ENCODE measurements at places on chromosomes 2 and 18.

DNA sequence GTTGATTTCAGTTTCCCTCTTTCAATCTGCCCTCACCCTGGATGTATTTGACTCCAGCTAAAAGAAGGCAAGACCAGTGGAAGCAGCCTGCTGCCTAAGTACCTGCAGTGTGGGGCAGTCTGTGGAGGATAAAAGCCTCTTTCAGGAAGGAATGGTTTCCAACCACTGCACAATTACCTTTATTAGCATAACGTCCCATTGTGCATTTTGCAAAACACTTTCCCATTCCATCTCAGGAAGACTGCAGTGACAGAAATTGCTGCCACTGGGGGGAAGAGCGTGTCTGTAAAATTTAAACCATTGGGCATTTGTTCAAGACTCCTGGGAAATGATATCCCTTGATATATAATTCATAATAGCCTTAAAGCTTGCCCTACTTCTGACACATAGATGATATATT, 26.2 kb downstream of the CYRIA start:
- DNase-seq: no peak

- DNase-seq: no peak
Observed at GRCh38 chr2:97722227-97722626, 8.9 kb downstream of the ZAP70 start.

DNA sequence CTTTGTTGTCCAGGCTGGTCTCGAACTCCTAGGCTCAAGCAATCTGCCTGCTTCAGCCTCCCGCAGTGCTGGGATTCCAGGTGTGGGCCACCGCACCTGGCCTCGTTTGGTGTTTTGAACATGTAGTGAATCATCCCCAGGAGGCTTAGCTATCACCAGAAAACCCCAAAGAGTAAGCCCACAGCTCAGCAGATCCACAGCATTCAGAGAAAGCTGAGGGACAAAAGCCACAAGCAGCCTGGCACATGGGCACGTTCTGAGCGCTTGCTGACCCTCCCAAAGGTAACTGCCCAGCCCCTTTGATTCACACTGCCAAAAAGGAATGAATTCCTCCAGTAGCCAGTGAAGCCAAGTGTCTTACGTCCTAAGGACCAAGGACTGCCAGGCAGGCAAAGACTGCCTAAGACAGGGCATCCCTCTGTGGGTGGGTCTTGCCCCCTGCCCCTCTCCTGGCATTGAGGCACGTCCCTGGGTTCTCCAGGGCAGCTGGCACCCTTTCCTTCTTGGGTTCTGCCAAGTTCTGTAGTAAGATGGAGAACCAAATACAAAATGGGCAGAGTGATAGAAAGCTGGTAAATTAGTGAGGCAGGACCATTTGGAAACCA, 31.7 kb downstream of the MBP start:
- no peak for DNase-seq

- DNase-seq: no peak
Observed at GRCh38 chr2:66317268-66317890, 117.5 kb upstream of the MEIS1 start.

DNA sequence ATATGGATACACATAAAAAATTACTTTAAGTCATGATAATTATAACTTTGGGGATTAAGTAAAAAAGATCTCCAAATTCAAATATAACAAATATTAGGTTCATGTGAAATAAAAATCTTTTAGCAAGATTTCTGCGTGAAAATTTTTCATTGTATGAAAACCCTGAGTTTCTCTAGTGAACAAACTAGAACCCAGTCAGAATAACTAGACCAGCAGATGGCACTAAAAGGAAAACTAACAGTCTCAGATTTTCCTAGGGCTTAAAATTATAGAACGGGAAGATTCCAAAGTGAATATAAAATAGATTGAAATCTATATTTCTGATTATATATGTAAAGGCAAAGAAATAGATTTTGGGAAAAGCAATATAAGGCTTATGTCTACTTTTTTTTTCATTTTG, 43.3 kb downstream of the TMEM200C start:
- DNase-seq: no peak

GRCh38 chr2:98759827-98760625, 29.1 kb upstream of the MGAT4A start:
- no peak for DNase-seq

- DNase-seq: no peak
Observed at GRCh38 chr2:68295516-68295915, 24.2 kb downstream of the CNRIP1 start.

GRCh38 chr2:24512404-24512803, 21.4 kb downstream of the NCOA1 start:
- no peak for DNase-seq

- DNase-seq: no peak
Observed at GRCh38 chr18:627231-627630, 30.2 kb upstream of the TYMS start.

GRCh38 chr2:32882816-32883810, 63.6 kb upstream of the LTBP1 start:
- no peak for DNase-seq

GRCh38 chr2:18703555-18703954, 114.2 kb upstream of the NT5C1B start:
- no peak for DNase-seq

DNA sequence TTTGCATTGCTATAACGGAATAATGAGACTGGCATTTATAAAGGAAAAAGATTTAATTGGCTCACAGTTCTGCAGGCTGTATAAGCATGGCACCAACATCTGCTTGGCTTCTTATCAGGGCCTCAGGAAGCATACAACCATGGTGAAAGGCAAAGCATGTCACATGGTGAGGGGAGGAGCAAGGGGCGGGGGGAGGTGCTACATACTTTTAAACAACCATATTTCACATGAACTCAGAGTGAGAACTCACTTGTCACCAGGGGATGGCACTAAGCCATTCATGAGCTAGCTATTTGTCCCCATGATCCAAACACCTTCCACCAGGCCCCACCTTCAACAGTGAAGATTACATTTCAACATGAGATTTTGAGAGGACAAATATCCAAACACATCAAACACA, 188.7 kb downstream of the MBD5 start:
- no peak for DNase-seq

GRCh38 chr2:25699216-25699615, 25.8 kb upstream of the DTNB start:
- no peak for DNase-seq

- no peak for DNase-seq
Observed at GRCh38 chr2:212926940-212927339, 224.5 kb downstream of the IKZF2 start.

DNA sequence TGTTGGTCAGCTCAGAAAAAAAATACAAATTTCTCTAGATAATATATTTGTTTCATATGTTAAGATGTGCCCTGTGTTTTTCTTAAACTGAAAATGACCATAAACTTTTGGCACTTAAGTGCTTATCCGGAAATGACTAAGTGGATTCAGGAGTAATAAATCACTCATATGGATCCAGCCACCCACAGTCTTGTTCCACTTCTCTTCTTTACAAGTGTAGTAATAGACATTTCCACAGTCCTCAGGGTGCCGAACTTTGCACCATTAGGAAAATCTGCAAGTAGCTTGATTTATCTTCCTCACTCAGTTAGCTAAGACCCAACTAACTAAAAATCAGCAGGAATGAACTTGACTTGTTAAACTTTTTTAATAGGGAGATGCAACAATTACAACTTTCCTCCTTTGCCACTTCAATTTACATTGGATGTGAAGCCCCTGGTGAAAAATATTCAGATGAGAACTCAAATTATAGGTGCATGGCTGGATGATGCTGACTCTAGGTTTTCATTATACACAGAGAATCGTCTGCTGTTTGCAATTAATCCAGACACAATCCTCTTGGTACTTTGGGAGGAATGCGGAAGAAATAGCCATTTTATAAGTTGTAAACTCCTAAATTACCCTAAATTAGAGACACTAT, 322.5 kb downstream of the ARHGAP15 start:
- no peak for DNase-seq

DNA sequence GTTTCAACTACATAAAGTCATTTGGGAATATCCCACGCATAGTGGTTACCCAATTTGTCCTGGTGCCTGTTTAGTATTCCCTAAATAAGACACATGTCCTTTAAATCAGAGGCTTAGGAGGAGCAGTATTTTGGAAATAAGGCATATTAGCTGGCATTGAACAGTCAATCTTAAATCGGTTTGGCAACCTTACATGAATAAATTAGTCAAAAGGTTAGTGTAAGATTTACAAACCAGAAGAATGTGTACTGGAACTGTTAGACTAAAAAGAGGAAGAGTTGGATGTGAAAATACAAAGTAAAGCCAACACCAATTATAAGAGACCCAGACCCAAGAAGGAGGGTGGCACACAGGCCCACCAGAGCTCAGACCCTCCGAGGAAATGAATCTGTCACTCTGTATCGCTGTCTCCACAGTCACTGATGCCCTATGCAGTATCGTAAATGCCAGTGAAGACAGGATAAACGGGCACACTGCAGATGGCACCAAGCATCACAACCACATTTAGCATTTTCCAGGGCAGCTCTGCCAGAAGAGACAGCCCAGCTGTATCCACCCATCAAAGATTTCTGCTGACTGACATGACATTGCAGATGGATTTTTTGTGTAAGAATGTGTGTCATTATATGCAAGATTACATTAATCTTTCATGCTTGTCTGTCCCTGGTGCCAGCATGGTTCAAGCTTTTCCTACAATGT, 90.4 kb downstream of the CERKL start:
- no peak for DNase-seq

- DNase-seq: no peak
Observed at GRCh38 chr2:71941726-71942525, 205.7 kb downstream of the CYP26B1 start.

GRCh38 chr18:30705943-30706342, 336.6 kb downstream of the DSC3 start:
- DNase-seq: no peak

All from activated naive CD4-positive, alpha-beta T cell (primary cell).